ENCODE measurements at places on chromosomes 12 and 14.

- no peak for DNase-seq
Measured at GRCh38 chr14:72745546-72745945, 148.4 kb downstream of the DPF3 start.

- DNase-seq: no peak
Measured at GRCh38 chr12:104478396-104479122, 21.8 kb downstream of the CHST11 start.

DNA sequence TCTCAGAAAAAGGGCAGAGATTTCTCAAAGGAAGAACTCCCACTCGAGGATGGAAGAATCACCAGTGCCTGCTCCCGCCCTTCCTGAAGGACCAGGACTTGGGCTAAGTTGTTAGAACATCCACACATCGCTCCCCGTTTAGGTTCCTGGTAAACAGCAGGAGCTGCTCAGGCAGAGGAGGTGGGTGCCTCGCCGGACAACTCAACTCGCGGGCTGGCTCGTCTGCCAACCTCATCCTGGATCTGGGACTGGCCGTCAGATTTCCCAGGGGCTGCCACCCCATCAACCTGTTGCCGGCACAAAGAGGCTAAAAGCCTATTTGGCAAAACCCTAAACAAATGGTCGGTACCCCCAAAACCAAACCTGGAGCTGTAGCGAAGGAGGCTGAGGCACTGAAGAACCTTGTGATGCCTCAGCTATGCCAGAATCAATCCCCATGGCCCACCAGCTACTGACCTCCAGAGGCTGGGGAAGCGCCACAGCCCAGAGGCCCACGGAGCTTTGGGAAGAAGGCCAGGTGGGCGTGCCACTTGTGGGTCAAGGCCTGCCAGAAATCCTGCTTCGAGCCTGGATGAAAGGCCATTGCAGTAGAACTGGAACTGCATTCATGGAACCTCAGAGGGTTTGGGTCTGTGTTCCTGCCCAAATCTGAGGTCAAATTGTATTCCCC lies 42.9 kb downstream of the RIMBP2 start:
- DNase-seq: no peak

GRCh38 chr12:15808652-15809051 lies 19.5 kb upstream of the EPS8 start:
- DNase-seq: peak; percentile 97

GRCh38 chr14:71137536-71138447 lies 230.5 kb downstream of the PCNX1 start:
- DNase-seq: no peak

DNA sequence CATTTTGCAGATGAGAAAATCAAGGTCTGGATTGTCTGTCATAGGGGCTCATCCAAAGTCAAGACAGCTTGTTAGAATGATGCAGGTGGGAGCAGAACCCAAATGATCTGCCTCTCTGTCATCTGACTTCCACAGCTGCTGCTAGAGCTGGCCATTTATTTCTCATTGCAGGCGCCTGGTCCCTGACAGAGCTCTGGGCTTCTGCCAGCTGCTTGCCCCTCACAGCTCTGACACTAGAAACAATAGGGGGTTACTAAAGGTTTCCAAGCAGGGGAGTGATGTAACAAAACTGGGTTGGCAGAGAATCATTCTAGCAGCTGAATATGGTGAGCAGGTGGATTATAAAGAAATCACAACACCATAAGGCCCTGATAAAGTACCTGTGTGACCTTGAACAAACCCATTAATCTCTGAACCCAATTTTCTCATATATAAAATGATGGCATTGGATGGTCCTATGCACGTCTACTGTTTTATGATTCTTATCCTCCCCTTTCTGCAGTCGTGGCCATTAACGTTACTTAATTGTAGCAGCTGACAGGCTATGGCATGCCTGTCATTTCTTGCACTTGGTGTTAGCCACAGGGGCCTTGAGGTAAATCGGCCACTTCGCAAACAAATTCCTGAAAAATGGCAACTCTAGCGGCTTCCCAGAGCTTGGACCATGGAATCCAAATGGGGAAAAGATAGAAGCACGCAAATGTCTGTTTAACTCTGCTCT lies 134.6 kb downstream of the RMST start:
- DNase-seq: peak; percentile 76

- no peak for DNase-seq
Measured at GRCh38 chr14:67746927-67747326, 45.2 kb downstream of the RDH12 start.

DNA sequence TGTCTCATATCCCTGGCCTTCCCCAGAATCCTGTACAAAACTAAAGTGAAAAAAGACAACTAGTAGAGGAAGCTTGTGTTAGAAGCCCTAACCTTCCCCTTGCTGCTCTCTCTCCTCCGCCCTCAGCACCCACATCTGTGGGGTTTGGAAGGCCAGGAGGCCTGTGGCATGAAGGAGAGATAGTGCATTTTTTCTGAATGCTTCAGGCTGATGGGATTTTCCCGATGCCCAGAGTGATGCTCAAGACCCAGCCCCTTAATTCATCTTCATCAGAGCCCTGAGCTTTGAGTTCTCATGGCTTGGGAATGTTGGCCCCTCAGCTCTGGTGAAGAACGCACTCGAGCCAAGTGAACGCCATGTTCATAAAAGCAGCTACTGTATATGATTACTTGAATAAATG lies 5.9 kb downstream of the FGF6 start:
- no peak for DNase-seq

GRCh38 chr14:101197595-101198397 lies 294.3 kb upstream of the RTL1 start:
- DNase-seq: no peak

DNA sequence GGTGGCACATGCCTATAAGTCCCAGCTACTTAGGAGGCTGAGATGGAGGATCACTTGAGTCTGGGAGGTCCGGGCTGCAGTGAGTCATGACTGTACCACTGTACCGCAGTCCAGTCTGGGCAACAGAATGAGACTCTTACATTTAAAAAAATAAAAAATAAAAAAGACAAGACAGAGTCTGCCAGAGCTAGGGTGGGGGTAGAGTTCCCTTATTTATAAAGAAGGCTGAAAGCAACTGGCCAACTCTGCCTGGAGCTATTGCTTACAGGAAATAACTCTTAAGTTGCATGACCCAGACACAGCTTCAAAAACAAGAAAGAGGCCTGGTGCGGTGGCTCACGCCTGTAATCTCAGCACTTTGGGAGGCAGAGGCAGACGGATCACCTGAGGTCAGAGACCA lies 31.5 kb downstream of the NUMB start:
- no peak for DNase-seq

DNA sequence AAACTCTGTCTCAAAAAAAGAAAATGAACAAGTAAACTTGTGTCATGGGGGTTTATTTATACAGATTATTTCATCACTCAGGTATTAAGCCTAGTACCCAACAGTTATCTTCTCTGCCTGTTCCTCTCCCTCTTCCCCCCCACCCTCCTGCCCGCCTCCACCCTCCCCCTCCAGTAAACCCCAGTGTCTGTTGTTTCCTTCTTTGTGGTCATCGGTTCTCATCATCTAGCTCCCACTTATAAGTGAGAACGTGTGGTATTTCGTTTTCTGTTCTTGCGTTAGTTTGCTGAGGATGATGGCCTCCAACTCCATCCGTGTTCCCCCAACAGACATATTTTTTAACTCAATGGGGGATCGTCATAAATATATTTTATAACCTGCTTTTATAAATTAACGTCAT lies 12.3 kb downstream of the IL31 start:
- no peak for DNase-seq

DNA sequence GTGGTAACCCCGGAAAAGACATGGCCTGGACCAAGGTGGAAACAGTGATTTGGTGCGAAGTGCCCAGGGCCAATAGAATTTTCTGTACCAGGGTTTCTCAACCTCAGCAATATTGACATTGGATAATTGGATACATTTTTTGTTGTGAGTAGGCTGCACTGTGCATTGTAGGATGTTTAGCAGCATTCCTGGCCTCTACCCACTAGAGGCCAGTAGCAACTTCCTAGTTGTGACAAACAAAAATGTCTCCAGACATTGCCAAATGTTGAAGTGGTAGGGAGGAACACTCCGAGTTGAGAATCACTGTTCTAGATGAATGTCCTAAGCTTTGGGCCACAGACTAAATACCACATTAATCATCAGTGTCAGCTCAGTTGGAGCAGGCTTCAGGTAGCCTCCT lies 6.2 kb upstream of the CGRRF1 start:
- DNase-seq: peak; percentile 15

- no peak for DNase-seq
Measured at GRCh38 chr14:76778546-76779215, 17.4 kb downstream of the VASH1 start.

GRCh38 chr14:22986508-22987054 lies 4.2 kb upstream of the AJUBA start:
- peak; percentile 92 for DNase-seq

DNA sequence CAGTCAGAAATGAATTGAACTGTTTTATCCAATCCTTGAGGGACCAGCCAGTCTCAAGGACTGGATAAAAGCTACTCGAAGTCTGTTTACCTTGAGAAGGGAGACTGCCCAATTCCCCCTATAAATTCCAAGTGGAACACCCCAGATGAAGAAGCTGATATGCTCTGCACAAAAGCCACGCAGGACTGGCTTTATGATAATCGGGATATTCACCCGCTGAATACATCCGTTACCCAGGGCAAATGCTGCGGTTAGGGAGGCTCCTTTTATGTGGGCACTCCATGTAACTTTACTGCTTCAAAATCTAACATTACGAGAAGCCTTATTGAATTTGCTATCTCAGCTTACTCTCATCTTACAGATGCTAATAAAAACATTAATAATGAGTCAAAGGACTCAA lies 119.1 kb downstream of the DENND5B start:
- DNase-seq: no peak

DNA sequence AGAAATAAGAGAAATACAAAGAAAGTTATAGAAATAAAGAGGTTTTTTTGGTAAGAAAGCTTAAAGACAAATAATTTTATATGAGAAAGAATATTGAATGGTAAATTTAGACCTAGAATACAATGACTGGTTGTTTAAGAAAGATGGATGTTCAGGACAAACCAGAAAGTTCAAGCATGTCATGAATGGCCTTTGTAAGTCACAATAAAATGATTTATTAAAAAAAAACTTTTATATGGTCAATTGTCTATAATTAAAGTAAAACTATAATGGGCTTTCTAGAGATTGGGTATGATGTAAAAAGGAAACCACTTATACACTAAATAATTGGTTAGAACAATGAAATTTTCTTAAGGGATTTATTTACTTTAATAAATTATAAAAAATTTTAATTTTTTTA lies 19.8 kb upstream of the CAPRIN2 start:
- DNase-seq: no peak

DNA sequence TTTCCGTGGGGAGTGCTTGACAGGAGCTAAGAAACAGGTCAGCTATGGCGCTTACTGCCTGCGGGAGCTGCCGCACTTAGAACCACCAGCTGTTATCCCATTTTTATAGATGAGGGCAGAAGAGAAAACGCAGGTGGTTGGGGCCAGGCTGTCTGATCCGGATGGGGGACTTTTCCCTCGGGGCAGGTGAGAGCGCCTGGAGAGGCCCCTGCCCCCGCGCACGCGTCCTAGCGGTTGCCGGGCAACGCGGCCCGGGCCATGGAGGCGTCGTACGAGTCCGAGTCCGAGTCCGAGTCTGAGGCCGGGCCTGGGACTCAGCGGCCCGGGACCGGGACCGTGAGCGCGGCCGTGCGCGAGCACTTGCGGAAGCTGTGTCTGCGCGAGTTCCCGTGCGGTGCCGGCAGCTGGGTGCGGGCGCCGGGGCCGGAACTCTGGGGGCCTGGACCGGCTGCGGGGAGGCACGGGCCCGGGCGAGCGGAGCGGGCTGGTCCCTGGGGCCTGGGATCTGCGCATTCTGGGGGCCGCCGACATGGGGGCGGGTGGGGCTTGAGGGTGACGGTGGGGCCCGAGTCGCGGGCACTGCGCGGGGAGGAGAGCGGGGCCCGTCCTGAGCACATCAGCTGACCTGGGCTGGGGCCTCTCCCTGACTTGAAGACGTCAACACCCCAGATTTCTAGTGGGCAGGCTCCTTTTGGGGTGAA lies at the start of gene LRRC43:
Gene LRRC43 (plus strand): TSS at position 237 of the 701 bp plus-strand sequence. CDS start 22 bp downstream, at position 259.
- peak; percentile 70 for DNase-seq

- no peak for DNase-seq
Measured at GRCh38 chr14:100286484-100287191, 19.6 kb downstream of the SLC25A29 start.

DNA sequence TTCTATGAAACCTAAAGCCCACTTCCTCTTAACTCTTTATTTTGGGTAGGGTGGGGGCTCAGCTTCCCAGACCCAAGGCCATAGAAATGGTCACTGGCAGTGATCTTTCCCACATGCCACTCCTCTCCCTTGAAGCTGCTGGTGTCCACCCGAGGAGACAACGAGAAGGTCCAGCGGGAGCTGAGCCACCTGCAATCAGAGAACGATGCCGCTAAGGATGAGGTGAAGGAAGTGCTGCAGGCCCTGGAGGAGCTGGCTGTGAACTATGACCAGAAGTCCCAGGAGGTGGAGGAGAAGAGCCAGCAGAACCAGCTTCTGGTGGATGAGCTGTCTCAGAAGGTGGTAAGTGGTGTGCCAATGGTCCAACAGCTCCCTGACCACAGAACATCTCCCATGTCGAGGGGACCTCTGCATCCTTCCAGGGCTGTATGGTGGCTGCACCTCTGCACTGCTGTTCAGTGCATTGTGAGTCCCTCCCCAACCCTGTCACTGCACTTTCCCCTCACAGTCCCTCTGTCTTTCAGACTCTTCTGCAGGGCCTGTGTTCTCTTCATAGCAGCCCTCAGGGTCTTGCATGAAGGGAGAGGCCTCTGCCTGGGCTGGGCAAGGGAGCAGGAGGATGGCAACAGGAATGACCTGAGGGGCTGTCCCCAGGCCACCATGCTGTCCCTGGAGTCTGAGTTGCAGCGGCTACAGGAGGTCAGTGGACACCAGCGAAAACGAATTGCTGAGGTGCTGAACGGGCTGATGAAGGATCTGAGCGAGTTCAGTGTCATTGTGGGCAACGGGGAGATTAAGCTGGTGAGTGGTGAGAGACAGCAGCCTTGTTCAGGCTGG lies 18.8 kb upstream of the PIP4K2C start:
- no peak for DNase-seq

- DNase-seq: no peak
Measured at GRCh38 chr12:119177056-119177325, 1.7 kb upstream of the HSPB8 start.

DNA sequence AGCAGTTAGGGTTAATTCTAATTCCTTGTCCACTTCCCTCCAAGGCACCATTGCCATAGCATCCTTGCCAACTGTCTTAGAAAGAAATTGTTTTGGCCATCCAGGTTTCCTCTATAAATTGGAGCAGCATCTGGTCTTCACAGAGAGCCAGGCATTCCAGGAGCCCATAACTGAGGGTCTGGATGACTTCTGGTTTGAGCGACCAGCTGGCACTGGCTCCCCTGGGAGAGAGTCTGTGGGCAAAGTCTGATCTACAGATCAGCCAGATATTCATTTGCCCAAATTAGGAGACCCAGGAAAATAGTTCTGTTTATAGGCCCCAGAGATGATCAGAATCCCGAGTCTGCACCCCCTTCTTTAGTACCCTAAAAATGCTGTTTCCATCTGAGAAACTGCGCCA lies 16.0 kb downstream of the VSX2 start:
- no peak for DNase-seq

Measured in brain (organoid and tissue), 16 donors.